Umbilical cord (tissue), 2 donors: ENCODE measurements at places on chromosomes 6 and 20. TPM values are rescaled to one million over a fixed set of nuclear protein-coding genes. Genes with fewer than 3 reads are reported as not detected.
A peak's percentile ranks its signal among the peaks of the same experiment; 100 is the strongest.

The DUSP15 gene
- total RNA-seq, result 6.0 TPM

The NPEPL1 gene
- total RNA-seq, result 25.0 TPM

GRCh38 chr6:134721060-134721405 is 228.9 kb downstream of the ALDH8A1 start:
- no peak for DNase-seq

- DNase-seq, result peak; percentile 68
Observed at GRCh38 chr6:148138573-148138972, 204.1 kb upstream of the SASH1 start.

DNA sequence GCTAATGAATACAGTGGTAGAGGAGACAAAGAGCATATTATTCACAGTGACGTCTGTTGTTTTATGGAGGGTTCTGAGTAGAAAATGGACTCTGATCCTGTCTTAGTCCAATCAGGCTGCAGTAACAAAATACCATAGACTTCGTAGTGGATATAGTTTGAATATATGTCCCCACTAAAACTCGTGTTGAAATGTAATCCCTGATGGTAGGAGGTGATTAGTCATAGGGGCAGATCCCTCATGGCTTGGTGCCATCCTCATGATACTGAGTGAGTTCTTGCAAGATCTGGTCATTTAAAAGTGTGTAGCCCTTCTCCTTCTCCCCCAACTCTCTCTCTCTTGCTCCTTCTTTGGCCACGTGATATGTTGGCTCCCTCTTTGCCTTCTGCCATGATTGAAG is 82.5 kb downstream of the CD83 start:
- DNase-seq, result no peak

The CASS4 gene
- 2.2 TPM for total RNA-seq

DNA sequence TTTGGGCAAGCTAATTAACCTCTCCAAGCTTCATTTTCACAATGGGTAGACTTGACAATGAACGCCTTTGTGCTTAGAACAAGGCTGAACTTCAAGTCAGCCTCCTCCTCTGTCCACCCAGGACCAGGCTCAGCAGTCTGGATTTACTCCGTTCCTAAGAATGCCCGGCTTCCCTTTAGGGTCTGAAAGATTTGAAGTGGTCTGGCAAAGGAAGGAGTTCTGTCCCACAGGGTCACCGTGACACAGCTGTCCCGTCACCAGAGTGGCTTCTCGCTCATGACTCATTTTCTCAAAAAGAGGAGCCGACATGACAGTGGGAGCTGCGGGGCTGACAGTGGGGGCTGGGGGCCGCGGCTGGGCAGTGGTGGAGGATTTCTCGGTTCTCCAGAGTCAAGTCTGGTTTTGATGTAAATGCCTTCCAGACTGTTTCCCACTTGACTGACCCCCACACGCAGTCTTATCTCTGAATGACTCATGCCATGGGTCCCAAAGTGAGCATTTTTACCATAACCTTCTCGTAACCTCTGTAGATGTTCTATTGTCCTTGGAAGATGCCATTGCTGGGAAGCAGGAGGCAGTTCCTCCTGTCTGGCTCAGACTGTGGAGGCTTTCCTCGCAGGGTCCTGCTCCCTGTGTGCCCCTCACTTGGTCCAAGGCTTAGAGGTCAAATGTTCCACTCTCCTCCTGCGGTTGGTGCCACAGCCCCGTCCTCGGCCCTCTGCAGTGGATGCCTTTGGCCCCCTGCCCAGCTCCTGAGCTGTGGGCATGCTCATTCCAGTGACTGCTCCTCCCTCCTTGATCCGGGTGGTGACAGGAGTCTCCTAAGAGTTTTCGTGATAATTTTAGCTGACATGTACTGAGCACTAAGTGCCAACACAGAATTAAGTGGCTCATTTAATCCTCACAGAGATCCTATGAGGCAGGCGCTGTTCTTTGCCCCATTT is 253.1 kb downstream of the FNDC1 start:
- DNase-seq, result peak; percentile 48

DNA sequence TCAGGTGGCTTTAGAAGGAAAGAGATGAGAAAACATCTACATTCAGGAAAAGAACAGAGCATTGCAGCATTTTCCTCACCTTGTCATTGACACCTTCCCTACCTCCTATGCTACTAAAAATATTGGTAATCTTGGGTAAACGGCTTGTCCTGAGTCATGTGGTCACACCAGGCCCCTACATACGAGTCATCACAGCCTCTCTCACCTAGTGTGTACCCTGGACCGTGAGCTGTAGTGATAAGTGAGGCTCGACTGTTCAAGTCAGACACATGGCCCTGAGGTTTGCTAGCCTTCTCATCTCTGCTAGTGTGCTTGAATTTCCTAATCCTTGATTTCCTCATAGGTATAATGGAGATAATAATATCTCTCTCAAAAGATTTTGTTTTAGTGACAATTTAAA is 29.6 kb upstream of the TMEM244 start:
- no peak for DNase-seq

DNA sequence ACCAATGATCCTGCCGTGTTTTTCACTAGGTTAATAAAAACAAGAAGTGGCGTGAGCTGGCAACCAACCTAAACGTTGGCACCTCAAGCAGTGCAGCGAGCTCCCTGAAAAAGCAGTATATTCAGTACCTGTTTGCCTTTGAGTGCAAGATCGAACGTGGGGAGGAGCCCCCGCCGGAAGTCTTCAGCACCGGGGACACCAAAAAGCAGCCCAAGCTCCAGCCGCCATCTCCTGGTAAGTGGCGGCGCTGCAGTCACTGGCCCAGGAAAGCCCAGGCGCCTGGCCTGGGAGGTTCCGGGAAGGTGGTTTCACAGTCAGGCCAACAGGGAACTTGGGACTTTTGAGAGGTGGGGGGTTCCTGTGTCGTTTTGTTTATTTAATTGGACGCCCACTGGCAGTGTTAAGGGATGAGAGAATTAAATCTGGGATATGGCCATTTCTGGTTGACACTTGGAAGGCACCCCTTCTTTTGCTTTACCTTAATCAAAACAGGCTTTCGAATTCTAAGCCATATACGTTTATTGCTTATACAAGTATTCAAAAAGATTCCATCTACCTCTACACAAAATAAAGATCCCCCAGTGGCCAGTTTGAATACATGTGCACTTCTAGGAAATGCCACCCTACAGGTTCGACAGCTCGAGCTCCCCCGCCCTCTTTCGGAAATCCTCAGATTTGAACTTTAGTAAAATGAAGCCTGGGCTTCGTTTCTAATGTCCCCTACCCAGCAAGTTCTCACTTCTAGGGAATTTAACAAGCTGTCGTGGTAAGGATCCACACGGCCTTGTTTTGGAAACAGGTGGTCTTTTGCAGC is 138.9 kb downstream of the TMEM242 start:
- peak; percentile 58 for DNase-seq

The APCDD1L gene
- total RNA-seq, result 7.7 TPM

DNA sequence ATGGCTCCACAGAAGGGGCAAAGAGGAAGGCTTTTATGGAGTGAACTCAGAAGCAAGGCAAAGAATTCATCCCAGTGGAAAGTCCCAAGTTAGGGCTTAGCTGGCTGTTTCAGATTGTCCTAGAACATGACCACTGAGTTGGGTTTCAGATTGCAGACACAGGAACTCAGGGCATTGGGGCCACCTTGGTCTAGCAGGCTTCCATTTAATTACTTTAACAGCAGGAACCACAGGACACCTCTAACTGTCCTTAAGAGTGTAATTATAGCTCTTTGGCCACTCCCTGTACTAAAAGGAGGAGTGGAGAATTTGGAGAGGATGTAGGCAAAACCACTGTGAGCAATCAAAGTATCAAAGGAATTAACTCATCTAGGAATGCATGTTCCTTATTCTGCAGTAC is 150.6 kb upstream of the AGPAT4 start:
- no peak for DNase-seq

DNA sequence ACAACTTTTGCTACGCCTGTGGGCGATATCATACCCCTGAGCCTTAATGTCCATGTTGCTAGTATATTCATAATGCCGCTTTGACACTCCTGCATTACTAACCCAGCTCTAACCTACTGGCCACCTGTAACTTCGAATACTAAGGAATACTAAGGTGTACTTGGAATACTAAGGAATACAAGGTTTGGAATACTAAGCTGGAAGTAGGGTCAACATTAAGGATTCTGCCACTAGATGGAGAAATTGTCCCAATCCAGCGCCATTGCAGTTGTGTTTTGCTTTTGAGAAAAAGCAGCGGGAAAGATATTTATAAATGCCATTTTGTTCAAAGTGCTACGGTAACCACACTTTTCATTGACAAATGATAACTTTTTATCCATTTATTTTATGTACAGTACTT is 10.7 kb downstream of the TBXT start:
- peak; percentile 24 for DNase-seq

GRCh38 chr6:135438907-135439535 is 58.5 kb downstream of the AHI1 start:
- DNase-seq, result no peak

The PHF10 gene
- total RNA-seq, result 72.0 TPM

DNA sequence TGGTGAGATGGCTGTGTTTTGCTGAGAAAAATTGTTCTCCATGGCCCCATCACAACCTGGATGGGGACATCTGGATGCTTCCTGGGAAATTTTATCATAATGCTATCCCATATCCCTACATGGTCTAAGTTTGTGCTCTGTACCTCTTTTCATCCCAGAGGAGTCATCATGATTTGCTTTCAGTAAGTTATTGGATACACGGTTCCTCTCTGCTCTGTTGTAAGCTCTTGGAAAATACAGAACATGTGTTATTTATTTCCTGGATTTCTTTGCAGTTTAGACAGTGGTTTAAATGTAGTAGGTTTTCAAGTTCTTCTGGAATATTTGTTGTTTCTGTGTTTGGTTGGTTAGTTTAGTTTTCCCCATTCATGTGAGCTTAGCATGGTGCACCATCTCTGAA is 129.2 kb upstream of the ECI2 start:
- no peak for DNase-seq

- DNase-seq, result peak; percentile 88
Observed at GRCh38 chr6:160088069-160088783, 33.4 kb upstream of the SLC22A1 start.

The COL21A1 gene
- 147 TPM for total RNA-seq

DNA sequence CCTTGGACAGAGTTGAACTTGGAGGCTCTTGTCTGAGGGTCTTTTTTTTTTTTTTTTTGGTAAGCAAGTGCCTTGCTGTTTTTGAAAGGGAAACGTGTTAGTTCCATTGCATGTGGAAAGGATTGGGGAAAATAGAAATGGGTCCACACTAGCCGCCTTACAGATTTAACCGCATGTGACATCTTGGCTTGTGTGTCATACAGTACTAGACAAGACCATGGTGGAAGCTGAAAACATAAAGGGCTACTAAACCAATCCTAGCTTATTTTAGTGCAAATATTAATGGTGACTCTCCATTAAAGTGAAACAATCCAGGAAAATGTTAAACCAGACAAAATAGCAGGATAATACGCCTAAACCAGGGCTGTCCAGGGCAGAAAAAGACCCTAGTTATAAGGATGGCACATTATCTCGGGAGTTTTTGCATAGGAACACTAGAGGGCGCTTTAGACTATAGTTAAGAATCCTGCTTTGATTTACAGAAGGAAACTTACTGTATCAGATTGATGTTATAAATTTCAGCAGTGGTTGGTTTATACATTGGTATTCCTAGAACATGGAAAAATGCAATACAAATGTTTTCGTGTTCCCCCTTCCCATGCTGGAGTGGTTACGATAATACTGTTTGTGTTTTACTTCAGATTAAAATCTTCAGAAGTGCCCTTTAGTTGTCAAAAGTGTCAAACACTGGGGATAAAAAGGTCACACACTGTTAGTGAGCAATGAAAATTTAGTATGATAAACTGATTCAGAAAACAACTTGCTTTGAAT is 59.8 kb upstream of the DEK start:
- peak; percentile 48 for DNase-seq

- no peak for DNase-seq
Observed at GRCh38 chr6:138480279-138480949, 18.9 kb downstream of the NHSL1 start.

The TMEM74B gene
- 3.4 TPM for total RNA-seq

- DNase-seq, result no peak
Observed at GRCh38 chr6:125255201-125255600, 46.6 kb downstream of the HDDC2 start.

The ZNFX1 gene
- total RNA-seq, result 20.0 TPM

The CRISP3 gene
- total RNA-seq, result 10.8 TPM

DNA sequence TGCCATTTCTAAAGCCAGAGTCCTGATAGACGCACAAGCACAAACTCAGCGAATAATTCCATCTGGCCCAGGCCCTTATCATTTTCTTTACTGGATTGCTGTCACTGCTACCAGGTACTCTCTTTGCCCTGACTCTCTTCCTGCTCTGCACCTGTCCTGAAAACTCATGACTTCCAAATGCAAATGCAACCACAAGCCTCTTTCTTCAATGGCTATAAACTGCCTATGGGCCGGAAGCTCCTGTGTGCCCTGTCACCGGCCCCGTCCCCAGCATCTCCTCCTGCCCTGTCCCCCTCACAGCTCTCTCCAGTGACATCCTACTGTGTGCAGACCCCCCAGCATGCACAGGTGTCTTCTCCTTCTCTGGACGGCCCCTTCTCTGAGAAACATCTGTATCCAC is 302.6 kb downstream of the GMDS start:
- DNase-seq, result no peak

The TUBB2B gene
- total RNA-seq, result 73.4 TPM

DNA sequence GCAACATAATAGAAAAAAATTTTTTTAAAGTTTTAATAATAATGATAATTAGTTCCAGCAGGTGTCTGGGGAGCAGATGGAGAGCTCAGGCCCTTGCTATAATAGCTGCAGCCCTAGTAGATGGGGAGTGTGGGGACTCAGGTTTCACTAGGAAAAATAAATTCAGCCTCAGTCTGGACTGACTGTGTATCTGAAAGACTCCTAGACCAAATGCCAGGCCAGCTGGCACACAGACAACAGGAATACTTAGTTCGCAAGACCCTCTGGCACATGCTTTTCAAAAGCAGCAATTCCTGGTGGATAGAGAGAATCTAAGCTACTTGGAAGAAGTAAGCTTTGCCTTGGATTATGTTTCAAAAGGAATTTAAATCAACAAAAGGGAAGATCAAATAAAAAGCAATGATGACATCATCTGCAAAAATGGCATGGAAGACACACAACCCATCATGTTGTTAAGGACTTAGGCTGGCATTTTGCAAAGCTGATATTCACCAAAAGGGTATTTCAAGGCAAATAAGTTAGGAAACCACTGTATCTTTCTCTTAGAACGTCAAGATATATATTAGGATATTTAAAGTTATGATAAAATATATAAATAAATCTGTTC is 107.8 kb downstream of the RNGTT start:
- peak; percentile 59 for DNase-seq

DNA sequence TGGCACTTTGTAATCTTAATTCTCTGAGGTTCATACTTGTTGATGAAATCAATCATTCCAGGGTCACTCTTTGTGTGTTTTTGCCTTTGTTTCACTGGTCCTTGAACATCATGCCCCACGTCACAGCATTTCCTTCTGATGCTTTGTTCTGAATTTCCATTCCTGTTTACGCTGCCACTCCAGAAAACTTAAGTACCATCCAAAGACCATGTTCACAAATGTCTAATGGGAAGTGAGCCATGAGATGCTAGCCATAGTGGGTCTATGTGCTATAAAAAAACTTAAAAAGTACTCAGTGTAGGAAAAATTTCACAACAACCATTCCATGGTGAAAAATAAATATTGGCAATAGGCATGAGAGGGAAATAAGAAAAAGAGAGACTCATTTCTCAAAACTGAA is 232.0 kb downstream of the IBTK start:
- no peak for DNase-seq

GRCh38 chr6:112037783-112038216 is 16.1 kb upstream of the CCN6 start:
- peak; percentile 80 for DNase-seq
